Stimulated activated CD4-positive, alpha-beta T cell treated with anti-CD3 and anti-CD28 coated beads, Interleukin-1b, Interleukin-23, amount 100 ng/mL, for 1 hour (primary cell): ENCODE measurements at places on chromosomes 16 and 17.

GRCh38 chr17:1882836-1883235 is 53.0 kb downstream of the RPA1 start:
- no peak for DNase-seq

DNA sequence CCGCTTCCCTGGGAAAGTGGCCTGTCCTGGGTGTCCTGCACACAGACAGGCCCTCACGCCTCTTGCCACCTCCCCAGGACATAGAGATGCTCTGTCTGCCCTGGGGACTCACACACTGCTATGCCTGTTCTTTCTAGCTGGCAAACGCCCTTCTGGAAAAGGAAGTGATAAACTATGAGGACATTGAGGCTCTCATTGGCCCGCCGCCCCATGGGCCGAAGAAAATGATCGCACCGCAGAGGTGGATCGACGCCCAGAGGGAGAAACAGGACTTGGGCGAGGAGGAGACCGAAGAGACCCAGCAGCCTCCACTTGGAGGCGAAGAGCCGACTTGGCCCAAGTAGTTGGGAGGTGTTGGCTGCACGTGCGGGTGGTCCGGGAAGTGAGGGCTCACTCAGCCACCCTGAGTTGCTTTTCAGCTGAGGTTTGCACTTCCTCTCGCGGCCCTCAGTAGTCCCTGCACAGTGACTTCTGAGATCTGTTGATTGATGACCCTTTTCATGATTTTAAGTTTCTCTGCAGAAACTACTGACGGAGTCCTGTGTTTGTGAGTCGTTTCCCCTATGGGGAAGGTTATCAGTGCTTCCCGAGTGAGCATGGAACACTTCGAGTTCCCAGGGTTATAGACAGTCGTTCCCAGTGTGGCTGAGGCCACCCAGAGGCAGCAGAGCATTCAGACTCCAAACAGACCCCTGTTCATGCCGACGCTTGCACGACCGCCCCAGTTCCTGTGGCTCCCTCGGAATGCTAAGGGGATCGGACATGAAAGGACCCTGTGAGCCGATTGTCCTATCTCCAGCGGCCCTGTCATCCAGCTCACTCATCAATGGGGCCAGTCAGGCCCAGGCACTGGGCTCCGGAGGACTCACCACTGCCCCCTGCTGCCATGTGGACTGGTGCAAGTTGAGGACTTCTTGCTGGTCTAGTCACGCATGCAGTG is 3.5 kb upstream of the RPL13 start:
- DNase-seq: peak; percentile 63

DNA sequence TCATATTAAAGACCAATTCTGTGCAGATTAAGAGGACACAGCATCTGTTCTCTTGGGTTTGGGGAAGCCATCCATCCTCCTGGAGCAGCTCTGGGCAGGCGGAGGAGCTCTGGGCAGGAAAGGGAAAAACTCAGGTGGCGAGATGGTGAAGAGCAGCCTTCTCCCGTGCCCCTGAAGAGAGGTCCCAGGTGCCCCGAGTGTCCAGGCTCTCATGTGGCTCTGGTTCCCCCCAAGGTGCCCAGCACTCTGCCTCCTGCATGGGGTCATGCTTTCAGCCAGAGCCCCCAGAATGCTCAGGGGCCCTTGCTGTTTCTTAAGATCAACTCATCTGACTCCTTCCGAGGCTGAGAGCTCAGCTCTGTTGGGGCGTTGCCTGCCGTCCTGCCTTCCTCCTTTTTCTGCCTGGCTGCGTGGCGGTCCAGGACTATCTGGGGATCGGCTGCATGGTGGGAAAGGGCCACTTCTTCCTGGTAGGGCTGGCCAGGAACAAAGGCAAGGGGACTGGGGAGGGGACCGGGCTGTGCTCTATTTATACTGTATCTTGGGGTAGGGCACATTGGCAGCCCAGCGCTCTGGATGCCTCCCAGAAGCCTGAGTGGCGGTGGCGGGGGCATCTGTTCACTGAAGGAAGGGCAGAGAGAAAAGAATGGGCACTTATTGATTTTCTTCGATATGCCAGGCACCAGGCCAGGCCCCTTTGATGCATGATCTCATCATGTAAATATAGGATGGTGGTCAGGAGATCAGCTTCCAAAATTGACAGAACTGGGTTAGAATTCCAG is 103.2 kb upstream of the SDK2 start:
- no peak for DNase-seq

- no peak for DNase-seq
Observed at GRCh38 chr17:35218915-35219314, 24.0 kb upstream of the SLFN5 start.

GRCh38 chr17:1186923-1187771 is 7.4 kb upstream of the ABR start:
- DNase-seq: peak; percentile 62

DNA sequence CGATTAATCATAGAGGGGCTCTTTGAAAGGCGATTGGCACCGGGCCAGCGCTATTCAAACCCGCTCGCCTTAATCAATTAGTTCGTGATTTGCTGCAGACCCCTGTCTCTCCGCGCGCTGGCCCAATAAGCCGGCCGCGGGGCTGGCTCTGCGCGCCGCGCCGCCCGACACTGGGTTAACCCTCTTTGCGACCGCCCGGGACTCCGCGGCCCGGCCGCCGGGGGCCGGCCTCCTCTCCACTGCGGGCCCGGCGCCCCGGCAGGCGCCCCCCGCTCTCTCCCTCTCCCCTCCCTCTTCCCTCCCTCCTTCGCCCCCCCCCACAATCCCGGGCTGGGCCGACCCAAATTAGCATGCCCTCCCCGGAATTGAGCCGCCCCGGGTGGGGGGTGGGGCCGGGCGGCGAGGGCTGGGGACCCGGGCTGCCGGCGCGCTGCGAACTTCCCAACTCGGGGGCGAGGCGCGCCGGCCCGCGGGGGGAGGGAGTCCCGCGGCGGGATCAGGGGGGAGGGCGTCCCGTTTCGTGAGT is 428 bp upstream of the SALL1 start:
- DNase-seq: no peak

- DNase-seq: no peak
Observed at GRCh38 chr16:80569440-80570105, 28.8 kb downstream of the DYNLRB2 start.

- DNase-seq: no peak
Observed at GRCh38 chr17:17408236-17408794, 68.5 kb upstream of the MED9 start.

DNA sequence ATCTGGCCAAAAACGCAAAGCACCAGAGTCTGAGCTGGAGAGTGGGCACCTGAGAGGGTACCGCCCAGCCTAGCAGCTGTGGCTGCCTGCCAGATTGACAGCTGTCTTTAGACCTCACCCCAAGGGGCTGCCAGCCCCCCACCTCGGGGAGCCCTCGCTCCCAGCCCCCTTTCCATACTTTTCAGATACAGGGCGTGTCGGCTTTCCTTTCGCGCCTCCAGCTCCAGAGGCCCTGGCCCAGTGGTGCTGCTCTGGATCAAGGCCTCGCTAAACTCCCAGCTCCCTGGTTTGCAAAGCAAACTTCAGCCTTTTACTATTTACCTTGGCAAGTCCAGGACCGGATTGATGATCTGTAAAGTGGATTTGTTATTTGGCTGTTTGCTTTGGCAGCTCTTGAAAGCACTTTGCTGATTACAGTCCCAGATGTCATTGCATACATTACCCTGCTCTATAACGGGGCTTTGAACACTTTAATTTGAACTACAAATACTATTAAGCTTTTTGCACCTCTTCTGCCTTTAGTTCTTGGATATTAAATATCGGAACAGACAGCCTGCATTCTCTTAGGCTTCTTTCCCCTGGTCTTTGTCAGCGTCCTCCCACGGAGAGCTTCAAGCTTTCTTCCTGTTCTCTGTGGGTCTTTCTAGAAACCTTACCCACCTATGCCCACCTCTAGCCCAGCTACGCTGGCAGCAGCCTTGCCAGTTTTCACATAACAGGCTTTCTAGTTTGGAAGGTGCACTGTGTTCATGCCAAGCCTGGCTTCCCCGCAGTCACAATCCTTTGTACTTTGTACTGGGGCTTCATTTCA is 63.6 kb upstream of the TBX2 start:
- no peak for DNase-seq
